ENCODE measurements at places on chromosomes 6 and 20.

DNA sequence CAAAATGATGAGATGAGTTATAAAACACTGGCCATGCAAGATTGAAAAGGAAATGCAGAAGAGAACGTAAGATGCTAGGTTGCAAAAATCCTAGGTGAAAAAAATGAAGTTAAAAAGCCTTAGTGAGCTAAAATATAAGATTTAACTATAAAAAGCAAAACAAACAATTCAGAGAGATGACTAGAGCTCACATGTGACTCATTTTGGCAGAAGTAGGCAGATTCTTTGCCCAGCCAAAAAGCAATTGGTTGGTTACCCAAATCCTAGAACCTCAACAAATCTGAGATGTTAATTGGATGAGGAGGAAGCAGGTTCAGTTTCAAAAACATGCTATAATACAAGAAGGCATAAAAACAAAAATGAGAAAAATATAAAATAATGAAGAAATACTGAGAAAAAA is 249.1 kb downstream of the OGFRL1 start:
- DNase-seq, result no peak

DNA sequence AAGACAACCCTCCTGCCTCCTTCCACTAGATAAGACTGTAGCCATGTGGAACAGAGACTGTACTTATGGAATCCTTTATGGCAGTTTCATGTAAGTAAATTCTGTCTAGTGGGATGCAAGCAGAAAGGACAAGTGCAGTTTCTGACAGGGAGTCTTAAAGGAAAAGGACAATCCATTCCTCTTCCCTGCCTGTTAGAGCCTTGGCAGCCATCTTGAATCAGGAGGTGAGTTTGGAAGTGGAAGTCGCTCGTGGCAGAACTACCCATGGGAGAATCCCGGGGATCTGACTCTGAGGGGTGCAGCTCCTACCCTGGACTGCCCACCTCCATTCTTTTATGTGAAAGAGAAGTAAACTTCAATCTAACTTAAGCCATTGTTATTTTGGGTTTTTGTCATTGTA is 61.4 kb upstream of the AKAP12 start:
- no peak for DNase-seq

DNA sequence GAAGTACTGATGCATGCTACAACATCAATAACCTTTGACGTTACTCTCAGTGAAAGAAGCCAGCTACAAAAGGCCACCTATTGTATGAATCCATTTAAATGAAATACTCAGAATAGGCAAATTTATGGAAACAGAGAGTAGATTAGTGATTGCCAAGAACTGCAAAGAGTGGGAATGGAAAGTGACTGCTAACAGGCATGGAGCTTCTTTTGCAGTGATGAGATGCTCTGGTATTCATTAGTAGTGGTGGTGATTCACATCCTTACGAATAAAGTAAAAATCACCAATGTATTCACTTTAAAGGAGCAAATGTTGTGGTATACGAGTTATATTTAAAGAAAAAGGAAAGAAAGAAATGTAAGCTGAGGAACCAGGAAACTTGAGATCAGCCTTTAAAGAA is 126.8 kb upstream of the SAMD5 start:
- no peak for DNase-seq

- DNase-seq, result no peak
Measured at GRCh38 chr20:46814366-46815232, 80.0 kb upstream of the EYA2 start.

- no peak for DNase-seq
Measured at GRCh38 chr6:50524341-50524740, 189.0 kb upstream of the TFAP2D start.

GRCh38 chr6:46128476-46128875 is 1.3 kb upstream of the ENPP4 start:
- no peak for DNase-seq

DNA sequence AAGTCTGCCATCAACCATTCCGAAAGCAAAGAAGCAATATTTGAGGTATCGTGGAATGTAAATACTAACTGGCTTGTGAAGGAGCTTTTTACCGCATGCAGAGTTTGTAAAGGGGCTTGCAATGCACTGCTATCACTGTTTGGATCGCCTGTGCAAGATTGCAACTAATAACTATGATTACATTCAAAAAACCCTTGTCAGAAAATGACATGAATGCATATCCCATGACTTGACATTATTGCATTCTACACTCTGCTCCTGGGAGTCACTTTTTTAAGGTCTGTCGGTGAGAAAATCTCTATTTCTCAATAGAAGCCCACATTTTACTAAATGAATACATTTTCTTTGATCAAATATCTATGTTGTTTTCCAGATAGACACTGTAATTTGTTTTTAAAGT is 335.4 kb upstream of the SPTLC3 start:
- no peak for DNase-seq

DNA sequence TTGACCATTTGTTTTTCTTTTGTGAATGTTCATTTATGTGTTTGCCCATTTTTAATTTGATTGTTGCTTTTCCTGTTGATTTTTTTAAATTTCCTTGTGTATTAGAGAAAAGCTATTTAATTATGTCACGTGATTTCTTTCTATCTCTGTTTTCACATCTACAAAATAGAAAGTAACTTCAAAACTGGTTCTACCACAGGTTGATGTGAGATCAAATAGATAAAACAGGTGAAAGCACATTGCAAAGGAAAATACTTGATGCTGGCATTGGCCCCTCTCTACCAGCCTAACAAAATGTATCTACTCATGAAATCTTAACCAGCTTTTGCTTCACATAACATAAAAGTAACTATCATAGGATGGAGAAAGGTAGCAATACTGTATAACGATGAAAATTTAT is 129.2 kb downstream of the TMEM242 start:
- no peak for DNase-seq

GRCh38 chr20:49656304-49656703 is 57.4 kb downstream of the B4GALT5 start:
- DNase-seq, result no peak

DNA sequence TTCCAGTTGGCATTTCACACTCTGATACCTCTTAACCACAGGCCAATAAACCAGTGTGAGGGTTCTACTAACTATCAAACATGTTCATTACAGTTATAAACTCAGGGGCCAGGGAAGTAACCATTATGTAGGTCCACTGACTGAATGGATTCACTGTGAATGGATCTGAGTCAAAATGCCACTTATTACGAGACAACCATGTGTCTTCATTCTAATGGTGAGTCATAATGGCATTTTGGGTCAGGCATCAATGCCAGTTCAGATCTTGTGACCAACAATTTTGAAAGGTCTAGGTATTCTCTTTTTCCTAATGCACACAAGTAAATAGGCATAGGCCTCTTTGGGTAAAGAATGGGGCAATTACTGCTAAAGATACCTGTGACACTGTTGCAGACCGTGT is 112.2 kb upstream of the HEY2 start:
- DNase-seq, result no peak

DNA sequence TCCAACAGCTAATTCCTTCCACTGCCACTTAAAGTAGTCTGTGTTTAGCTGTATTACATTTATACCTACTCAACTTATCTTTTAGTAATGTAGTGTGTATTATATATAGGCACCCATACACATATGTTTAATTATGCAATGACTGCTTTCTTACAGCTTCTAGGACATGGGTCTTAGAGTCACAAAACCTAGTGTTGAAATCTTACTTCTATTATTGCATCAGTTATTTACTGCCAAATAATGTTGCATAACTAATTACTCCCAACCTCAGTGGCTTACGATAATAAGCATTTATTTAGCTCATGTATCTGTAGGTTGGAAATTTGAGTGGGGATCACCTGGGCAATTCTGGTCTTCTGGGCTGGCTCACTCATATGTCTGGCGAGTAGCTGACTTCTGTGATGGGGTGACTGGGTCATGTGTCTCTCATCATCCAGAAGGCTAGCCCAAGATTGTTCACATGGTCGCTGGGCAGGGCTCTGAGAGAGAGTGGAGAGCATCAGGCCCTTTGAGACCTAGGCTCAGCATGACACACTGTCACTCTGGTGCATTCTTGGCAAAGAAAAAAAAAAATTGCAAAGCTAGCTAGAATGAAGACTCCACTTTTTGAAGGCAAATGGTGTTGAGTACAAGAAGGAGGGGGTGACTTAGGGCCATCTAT is 187.0 kb downstream of the PLCB1 start:
- DNase-seq, result no peak

DNA sequence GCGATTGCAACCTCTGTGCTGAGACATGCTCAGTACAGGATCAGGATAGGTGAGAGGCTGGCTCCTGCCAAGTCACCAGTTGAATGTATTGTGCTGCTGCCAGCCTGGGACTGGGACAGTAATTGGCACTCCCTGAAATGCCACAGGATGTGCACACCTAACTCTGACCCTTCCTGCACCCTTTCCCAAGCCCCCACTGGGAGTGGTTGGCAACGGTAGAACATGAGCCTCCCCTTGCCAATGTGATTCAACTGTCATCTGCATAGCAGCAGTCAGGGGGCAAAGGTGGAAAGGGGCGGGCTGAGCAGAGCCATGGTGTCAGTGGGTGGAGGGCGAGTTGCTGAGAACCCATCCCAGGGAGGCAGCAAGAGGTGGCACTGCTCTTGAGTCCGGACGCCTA is 15.4 kb downstream of the SPINT3 start:
- no peak for DNase-seq

GRCh38 chr6:150899231-150899630 is 33.7 kb downstream of the MTHFD1L start:
- no peak for DNase-seq

DNA sequence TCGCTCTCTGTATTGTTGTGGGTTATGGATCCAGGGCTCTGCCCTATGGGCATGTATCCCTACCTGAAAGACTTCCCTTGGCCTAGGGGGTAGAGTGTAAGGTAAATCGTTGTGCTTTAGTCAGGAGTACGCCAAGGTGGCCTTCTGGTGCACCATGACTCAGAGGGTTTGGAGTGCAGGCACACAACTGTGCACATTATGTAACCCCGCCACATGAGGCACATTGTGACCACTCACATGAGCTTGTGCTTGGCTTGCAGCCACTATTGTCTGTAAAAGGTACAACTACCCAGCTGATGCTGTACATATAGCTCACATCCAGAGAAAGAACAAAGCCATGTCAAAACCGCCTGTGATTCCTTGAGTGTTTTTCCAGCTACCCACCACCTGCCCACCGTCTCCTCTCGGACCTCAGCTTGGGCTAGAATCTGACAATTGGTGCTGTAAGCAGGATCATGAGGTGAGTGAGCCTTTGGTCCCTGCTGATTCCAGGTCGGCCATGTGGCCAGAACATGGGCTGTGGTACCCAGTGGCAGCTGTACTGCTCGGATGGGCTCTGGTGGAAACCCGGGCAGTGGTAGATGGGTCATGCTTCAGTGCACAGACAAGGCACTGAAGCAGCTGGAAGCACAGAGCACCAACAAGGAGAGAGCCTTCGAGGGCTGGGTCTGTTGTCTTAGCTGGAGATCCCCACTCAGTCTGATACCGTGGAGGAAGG is 33.8 kb downstream of the HDDC2 start:
- no peak for DNase-seq

DNA sequence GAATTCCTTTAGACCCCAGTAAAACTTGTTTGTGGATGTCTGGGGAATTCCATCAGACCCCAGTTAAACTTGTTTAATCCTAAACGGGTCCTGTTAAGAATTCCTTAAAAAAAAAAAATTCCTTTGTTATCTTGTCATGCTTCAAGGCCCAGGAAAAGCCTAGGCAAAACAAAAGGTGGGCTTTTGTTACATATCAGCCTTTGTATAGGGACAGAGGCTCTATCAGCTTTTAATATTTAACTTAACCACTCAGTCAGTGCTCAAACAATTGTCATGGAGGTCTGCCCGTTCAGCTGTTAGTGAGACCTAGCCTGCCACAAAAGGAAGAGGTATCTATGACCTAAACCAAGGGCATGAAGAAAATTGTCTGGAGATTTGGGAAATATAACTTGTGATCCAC is 53.1 kb downstream of the SLC22A1 start:
- DNase-seq, result no peak

DNA sequence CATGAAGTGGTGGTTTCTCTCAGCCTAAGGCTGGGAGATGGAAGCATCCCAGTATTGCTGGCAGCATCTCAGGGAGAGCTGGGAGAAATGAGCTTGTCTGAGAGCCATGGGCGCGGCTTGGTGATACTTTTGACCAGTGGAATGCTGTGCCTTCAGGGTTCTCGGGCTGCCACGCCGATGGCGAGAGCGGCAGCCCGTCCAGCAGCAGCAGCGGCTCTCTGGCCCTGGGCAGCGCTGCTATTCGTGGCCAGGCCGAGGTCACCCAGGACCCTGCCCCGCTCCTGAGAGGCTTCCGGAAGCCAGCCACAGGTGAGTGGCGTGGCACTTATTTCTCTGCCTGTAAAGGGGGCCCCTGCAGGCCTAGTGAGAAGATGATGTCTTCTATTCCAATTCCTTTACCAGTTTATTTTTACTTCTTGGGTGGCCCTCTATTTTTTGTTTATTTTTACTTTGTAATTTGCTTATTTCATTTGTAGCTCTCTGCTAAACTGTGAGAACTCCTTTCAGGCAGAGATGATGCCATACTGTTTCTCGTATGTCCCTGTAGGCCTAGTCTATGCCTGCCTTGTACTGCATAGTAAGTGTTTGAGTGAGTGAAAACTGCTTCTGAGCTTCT is 71.7 kb downstream of the ASXL1 start:
- no peak for DNase-seq

- DNase-seq, result no peak
Measured at GRCh38 chr6:130783416-130784107, 43.6 kb upstream of the SMLR1 start.

DNA sequence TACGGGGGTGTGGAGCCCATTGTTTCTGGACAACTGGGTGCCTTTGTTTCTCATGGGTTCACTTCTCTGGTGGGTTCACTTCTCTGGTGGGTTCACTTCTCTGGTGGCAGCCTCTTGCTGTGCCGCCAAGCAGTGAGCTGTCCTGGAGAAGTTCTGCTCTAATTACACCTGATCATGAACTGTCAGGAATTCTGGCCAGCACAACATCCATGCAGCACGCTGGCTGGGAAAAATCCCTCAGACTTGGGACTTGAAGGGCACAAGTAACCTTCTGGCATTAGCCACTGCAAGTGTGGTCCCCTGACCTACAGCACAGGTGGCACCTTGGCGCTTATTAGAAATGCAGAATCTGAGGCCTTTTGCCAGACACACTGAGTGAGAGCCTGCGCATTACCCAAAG is 752.5 kb downstream of the QKI start:
- DNase-seq, result no peak

DNA sequence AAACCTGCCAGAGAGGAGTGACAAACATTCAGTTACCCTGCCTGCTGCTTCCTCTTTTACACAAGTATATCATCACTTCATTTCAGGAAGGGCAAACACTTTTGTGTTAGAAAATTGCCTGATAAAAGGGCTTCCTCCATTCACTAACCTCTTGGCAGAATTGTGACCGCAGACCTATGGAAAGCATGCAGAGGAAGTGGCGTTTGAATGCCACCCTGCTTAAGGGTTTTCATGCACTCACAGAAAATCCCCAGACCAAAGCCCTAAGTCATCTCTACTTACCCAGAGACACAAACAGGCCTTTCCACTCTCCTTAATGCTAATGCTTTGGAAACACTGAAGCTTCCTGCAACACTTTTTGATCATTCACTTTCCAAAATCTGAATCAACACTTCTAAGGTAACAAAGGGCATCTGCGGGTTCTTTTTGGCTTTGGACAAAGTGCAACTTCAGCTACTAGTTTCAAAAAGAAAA is 22.1 kb upstream of the RALGAPA2 start:
- no peak for DNase-seq

GRCh38 chr6:160995271-160995670 is 3.7 kb downstream of the MAP3K4 start:
- no peak for DNase-seq

- no peak for DNase-seq
Measured at GRCh38 chr20:63530788-63531160, 6.4 kb downstream of the PTK6 start.

Measured in coronary artery (tissue), 2 donors.